ENCODE measurements at places on chromosomes 3 and 15.

DNA sequence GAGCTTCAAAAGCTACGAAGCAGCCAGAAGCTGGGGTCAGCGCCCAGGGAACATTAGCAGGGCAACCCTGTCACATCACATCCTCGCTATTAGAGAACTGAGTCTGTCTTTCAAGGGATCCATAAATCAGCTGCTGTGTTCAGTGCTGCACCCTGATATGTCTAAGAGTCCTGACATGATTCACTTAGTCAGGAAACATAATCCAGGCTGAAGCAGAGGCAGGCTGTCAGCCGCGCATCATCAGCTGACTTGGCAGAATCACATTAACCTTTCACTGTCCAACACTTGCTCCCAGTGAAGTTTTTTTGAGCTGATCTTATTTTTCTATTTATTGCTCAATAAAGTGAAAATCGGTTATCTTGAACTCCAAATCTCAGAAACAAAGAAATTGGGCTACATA lies 23.5 kb downstream of the MYH15 start:
- DNase-seq, result no peak

GRCh38 chr3:159994182-159994581 lies 5.5 kb downstream of the IL12A start:
- no peak for DNase-seq

GRCh38 chr3:156727519-156728205 lies 53.3 kb downstream of the TIPARP start:
- DNase-seq, result no peak

DNA sequence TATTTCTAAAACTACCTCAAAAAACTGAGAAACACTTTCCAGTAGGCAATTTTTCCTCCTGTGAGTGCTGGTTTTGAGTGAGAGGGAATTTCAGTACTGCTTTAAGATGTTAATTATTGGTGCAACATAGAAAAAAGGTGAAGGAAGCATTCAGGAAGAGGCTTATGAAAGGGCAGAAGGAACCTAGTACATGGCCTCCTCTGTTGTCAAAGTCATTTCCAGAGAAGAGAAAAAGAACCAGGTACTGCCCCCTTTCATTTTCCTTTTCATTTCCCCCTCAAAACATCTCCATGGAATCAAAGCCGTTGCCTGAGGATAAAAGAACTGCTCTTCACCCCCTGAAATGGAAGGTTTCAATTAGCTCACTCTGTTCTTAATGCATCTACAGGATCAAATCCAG lies 19.8 kb downstream of the RARRES1 start:
- no peak for DNase-seq

DNA sequence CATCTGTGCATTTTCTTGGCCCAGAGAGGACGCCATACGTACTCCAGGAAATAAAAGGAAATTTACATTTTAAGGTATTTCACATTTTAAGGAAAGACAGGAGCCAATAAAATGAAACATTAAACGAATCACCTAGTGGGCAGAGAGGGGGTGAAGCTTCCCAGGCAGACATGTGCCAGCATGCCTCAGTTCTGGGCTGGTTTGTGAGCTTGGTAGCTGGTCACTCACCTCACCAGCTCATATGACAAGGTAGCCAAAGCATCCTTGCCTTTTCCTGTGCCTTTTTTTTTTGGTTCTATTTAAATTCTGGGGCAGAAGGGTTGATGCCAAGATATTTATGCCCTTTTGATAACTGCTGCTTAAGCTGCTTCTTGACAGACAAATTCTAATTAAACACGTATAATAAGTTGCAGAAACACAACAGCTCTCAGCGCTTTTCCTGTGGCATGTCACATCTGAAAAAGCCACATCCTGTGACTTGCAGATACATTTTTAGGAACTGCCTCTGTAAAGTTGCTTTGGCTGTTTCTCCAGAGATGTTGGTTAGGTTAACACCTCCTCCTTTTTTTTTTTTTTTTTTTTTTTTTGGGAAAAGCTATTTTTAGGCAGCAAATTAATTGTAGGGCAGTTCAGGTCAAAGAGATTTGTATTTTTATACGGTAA lies 218.6 kb downstream of the PDCD6IP start:
- DNase-seq, result no peak

DNA sequence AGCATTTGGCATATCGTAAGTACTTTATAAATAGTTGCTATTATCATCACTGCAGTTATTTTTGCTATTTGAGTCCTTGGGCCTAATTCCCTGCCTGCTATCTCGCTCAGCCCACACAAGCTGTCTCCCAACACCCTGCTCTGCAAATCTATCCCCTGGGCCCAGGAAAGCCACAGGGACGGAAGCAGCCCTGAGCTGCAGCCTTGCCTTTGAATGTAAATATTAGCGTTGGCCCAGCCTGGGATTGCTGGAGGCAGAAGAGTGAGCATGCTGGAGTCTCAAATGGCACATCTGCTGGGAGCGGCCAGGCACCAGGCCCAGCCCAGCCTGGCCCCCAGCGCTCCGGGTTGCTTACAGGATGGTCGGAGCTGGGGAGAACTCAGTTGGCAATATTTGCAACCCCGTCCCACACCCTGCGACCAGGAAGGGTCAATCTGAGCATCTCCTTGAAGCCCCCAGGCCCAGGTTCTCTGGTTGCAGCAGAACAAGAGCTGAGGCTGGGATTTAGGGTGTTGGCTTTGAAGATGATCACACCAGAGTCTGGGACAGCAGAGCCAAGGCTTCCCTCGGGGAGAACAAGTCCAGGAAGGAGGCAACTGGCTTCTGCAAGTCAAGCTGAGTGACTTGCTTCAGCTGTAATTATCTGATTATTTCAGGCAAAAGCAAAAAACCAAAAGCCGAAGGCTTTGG lies 529.6 kb downstream of the SHQ1 start:
- no peak for DNase-seq

- DNase-seq, result no peak
Measured at GRCh38 chr3:122021811-122022401, at the start of gene ILDR1. TSS of gene ILDR1 (minus strand) at chr3:122022247. CDS start at chr3:122022077, 170 bp downstream.

DNA sequence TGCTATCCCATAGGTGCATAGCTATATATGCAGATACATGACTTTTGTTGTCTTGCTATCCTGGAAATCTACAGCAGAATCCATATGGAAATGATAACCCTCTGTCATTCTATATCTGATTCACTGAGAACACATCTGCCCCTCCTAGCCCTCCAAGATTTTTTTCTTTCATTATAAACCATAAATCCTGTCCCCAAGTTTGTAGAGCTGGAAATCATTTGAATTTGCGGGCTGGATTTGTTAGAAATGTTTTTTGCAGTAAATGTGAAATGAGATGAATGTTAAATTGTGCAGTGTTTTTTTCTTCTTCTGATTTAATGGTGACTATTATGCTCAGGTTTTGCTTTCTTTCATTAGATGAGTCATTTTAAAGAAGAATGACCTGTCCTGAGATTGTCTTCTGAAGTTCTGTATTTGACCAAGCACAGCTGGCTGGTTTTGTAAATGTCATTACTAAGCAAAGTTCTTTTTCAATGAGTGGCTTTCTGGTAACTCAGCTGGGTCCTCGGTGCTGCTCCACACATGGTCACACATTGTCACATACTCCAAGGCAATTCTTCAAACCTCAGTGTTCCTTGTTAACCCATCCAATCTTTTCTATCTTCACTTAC lies 25.3 kb upstream of the ABHD17C start:
- DNase-seq, result no peak

DNA sequence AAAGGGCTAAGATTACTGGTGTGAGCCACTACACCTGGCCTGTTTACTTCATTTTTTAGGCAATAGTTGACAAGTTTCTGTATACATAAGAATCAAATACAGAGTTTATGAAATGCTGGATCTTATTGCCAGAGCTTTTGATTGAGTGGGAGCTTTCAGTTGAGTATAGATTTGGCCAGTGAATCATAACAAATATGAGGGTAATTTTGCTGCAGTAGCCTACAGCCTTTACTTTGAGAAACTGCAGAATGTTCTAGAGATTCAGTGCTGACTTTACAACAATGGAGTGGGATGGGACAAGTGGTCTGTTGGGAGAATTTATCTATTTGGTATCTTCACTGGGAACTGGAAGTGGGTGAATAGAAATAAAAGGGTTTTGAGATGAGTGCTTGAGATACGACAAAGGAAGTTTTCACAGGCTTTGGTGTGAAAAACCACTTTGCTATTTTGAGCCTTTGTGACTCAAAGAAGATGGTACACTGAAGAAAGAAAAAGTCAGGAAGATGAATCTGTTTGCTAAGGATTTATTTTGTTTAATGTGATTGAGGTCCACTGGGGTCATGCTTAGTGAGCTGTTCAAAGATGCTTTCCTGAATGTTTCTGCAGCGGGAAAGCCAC lies 227.8 kb downstream of the UBE2E2 start:
- no peak for DNase-seq

DNA sequence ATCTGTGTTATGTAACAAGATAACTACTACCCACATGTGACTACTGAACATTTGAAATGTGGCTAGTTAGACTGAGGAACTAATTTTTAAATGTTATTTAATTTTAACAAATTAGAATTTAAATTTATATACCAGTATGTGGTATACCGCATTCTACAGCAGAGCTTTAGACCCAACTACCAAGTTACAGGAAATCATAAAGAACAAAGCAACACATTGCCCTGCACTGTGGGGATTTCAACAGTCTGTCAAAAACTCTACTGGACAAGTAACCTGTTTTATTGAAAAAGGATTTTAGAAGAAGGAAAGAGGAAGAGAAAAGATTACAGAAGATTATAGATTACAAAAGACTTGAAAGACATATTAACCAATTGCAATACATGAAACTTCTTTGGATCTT lies 64.9 kb downstream of the DPH6 start:
- no peak for DNase-seq

GRCh38 chr3:127371334-127371733 lies 83.5 kb upstream of the PRR20G start:
- DNase-seq, result no peak

GRCh38 chr3:31592764-31593163 lies 60.0 kb downstream of the STT3B start:
- DNase-seq, result no peak

DNA sequence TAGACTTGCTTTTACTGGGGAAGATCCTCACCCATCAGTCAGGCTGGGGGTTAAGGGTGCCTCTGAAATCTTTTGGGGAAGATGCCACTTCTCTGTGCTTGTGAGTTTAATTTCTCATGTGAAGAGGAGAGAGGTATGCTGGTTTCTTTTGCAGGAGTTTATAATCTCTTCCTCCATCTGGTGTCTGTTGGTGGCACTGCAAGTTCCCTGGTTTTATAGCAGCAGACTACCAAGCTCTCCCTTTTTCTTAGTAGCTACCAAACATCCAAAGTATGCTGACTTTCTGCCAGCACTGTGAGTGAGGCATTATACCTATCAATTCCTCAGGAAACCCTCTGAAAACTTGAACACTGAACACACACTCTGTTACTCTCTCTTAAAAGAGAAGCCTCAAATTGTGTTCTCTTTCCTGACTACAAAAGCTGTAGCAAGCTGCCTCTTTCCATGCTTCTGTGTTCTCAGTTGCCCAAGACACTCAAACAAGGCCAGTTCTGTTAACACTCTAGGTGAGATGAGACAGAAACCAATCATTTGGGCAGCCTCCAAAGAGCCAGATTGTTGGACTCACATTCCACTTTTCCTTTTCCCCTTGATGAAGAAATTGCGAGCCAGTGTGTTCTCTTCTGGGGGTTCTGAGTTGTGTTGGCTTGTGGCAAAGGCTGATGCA lies 299.5 kb downstream of the GAP43 start:
- DNase-seq, result no peak

DNA sequence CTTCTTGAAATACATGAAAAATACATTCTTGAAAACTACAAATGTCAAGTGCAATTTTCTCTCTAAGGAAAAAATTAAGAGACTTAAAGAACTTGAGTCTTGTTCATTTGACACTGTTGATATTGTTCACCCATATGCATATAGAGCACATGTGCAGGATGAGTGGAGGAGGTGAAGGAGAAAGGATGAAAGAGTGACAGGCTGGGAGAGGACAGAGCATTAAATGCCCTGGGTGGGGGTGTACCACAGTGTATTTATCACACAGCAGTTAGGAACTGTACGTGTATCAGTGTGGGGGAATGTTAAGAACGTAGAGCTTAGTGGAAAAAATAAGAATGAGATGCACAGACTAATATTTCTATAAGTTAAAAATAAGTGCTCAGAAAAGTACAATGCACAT lies 45.7 kb downstream of the CTDSPL start:
- no peak for DNase-seq

GRCh38 chr15:56208185-56208584 lies 35.5 kb downstream of the RFX7 start:
- DNase-seq, result no peak

GRCh38 chr3:41893977-41894376 lies 67.9 kb downstream of the ULK4 start:
- DNase-seq, result no peak

- DNase-seq, result no peak
Measured at GRCh38 chr3:159266779-159267178, 464.9 kb downstream of the MFSD1 start.

GRCh38 chr3:174220775-174221554 lies 638.2 kb upstream of the NAALADL2 start:
- no peak for DNase-seq

DNA sequence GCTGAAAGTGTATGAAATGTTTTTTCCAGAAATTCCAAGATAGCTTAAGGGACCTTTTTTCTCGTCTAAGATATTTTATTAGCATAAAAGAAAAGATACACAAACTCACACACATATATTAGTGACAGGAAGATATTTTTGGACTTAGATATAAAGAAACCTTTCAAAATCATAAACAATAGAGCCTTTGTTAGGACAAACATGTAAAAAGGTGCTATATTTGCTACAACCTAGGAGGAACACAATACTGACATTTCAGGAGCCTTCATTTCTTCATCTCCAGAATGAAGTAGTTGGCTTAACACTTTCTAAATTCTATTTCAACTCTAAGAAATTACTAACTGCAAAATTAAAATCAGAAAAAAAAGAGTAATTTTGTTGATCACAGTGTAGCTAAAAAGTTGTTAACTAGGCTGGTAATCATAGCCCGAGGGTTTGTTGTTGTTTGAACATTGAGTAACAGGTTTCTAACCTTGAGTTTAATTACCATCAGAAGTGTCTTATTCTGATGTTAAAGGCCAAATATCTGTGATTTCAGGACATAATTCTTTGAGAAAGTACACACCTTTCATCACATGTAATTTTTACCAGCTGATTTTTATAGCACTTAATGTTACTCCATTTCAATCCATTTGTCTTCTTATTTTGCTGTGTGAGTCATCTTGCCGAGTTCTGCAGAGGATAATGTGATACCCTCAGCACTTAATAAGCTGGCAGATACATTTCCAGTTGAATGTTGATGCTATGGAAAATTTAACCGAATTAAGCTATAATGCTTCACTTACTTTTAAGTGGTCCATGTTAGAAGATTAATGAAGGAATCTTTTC lies 97.3 kb downstream of the MBNL1 start:
- no peak for DNase-seq

Measured in activated CD4-positive, alpha-beta T cell treated with anti-CD3 and anti-CD28 coated beads, Interleukin-2, amount 50 U/mL, for 24 hours (primary cell).